Left lung (tissue), 14 donors: ENCODE measurements at places on chromosomes 7 and 10.

DNA sequence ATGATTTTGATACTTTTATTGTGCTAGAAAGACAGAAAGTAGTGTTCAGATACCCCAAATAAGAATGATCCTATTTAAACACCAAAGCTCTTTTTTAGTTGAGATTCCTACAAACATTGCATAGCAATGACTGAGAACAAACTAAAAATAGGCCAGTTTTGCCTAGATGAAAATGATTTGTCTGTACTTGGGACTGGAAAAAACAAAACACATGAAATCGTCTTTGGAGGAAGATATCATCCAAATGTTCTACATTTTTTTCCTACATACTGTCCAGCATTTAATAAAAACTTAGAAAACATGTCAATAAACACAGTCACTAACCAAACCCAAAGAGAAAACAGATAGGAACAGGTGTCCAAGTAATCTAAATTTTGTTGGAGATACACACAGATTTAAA is 111.6 kb upstream of the MEOX2 start:
- H3K4me3 ChIP-seq = no peak overlapping the region
- DNase-seq = no peak
- H3K36me3 ChIP-seq = no peaks in the 10 kb centered on the region
- H3K27me3 ChIP-seq = no peaks in the 10 kb centered on the region
- no peaks in the 10 kb centered on the region for H3K4me1 ChIP-seq

DNA sequence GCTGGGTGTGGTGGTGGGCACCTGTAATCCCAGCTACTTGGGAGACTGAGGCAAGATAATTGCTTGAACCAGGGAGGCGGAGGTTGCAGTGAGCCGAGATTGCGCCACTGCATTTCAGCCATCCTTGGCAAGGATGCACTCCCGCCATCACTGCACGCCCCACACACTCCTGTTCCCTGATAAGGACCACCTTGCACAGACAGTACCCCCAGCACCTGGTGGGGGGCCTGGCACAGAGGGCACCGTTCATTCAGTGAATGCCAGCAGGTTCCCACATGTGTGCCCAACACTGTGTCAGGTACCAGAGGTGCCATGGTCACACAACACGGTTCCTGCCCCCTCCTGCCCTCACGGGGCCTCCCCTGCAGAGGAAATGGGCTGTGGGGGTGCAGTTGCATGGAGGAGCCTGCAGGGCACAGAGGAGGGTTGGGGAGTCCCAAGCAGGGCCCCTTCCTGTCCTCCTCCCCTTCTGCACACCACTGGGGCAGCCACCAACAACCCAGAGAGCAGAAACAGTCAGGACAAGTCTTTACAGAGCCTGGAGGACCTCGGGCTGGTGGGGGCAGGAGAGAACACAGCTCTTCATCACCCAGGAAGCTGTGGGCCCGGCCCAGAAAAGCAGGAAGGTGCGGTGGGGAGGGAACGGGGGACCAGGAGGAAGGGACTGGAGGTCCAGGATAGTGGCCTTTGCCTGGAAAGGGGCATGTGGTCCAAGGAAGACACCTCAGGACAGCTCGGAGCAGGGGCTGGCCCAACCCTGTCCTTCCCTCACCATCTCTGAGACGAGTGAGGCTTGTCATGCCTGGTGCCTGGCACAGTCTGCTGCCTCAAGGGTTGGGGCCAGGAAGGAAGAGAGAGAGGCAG is 7.1 kb downstream of the CRYGN start:
- H3K27me3 ChIP-seq = no peaks in the 10 kb centered on the region
- H3K36me3 ChIP-seq = no peaks in the 10 kb centered on the region
- H3K4me1 ChIP-seq = peaks cover 20% of the 10 kb centered on the region
- no peak overlapping the region for H3K4me3 ChIP-seq
- DNase-seq = no peak

- no peaks in the 10 kb centered on the region for H3K27me3 ChIP-seq
- H3K4me3 ChIP-seq = no peak overlapping the region
- no peaks in the 10 kb centered on the region for H3K36me3 ChIP-seq
- no peak overlapping the region for H3K27ac ChIP-seq
Observed at GRCh38 chr10:55233505-55233904, 432.5 kb upstream of the PCDH15 start.

DNA sequence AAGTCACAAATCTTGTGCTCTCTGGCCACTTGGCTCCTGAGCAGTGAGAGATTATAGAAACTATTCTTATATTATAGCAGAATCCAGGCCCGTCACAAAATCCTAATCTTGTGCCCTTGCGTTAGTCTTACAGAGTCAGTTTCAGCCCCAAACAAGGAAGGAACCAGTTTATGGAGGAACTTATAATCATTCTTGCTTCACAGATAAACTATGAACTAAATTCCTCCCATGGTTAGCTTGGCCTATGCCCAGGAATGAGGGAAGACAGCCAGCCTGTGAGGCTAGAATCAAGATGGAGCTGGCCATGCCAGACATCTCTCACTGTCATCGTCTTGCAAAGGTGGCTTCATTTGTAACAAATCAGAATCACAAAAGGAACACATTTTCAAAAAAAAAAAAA is 199.7 kb upstream of the PITRM1 start:
- no peak overlapping the region for H3K27ac ChIP-seq
- no peaks in the 10 kb centered on the region for H3K27me3 ChIP-seq
- no peaks in the 10 kb centered on the region for H3K36me3 ChIP-seq
- H3K4me1 ChIP-seq = no peaks in the 10 kb centered on the region
- H3K4me3 ChIP-seq = no peak overlapping the region
- no peak for DNase-seq

GRCh38 chr10:33153968-33154327 is 180.5 kb downstream of the NRP1 start:
- no peak overlapping the region for H3K4me3 ChIP-seq
- H3K36me3 ChIP-seq = no peaks in the 10 kb centered on the region
- H3K27me3 ChIP-seq = no peaks in the 10 kb centered on the region
- H3K4me1 ChIP-seq = no peaks in the 10 kb centered on the region
